ENCODE measurements at places on chromosomes 4 and X. TPM values are rescaled to one million over a fixed set of nuclear protein-coding genes. Genes with fewer than 3 reads are reported as not detected.

DNA sequence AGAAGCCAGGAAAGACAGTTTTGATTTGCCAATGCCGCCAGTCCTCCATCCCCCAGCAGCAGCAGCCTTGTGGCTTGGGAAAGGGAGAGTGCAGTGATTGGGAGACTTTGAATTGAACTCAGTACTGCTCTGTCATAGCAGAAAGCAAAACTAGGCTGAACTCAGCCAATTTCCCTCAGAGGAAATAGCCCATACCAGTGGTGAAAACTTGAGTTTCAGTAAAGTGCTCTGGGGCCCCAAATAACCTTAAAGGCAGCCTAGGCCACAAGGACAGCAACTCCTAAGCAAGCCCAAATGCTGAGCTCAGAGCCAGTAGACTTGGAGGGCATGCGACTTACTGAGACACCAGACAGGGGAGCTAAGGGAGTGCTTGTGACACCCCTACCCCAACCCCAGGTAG, 2.0 kb upstream of the PROM1 start:
- no peaks in the 10 kb centered on the region for H3K36me3 ChIP-seq
- H3K4me1 ChIP-seq: peaks cover 20% of the 10 kb centered on the region
- no peak overlapping the region for H3K4me3 ChIP-seq

DNA sequence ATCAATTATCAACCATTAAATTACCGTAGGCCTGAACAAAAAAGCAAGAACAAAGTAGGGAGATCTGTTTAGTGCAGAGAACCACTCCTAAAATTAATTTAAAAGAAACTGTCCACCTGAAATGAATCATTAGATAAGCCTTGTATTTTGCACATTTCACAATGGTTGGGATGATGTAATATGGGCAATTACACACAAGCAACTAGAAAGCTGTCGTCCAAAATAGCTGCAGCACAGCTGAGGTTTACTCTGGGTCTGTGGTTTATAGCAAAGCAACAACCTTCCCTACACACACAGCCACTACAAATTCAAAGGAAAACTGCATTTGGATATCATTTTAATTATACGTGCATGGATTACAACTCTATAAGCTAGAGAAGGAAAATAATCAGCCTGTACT, 28.5 kb downstream of the PCDH19 start:
- no peak overlapping the region for H3K4me3 ChIP-seq
- H3K27ac ChIP-seq: no peak overlapping the region

DNA sequence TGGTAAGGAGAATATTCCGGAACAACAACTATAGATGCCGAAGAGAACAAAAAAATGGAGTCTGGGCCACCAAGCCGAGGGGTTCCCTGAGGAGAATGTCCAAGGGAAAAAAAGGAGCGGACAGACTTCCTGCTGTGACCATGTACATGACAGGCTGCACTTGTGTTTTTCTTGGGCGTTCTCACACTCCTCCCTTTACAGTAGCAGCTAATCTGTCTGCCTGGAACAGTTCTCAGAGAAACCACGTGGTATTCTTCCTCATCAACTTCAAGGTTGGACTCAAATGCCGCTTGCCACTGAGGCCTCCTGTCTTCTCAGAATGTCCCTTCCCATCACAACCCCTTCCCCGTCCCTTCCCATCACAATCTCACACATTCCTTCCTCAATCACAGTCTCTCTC, 30.8 kb upstream of the MTNR1A start:
- DNase-seq: no peak
- peaks cover 29% of the 10 kb centered on the region for H3K36me3 ChIP-seq
- H3K4me1 ChIP-seq: peaks cover 17% of the 10 kb centered on the region
- H3K27ac ChIP-seq: peak overlapping the region; percentile 63
- no peaks in the 10 kb centered on the region for H3K27me3 ChIP-seq

GRCh38 chr4:168803732-168804131, 206.3 kb downstream of the CBR4 start:
- peaks cover 20% of the 10 kb centered on the region for H3K4me1 ChIP-seq
- no peak overlapping the region for H3K4me3 ChIP-seq
- no peaks in the 10 kb centered on the region for H3K27me3 ChIP-seq
- no peak for DNase-seq
- H3K27ac ChIP-seq: peak overlapping the region; percentile 9

GRCh38 chrX:6851140-6851539, 296.4 kb upstream of the STS start:
- H3K4me3 ChIP-seq: no peak overlapping the region
- H3K36me3 ChIP-seq: peaks cover 5% of the 10 kb centered on the region
- DNase-seq: no peak
- H3K27me3 ChIP-seq: no peaks in the 10 kb centered on the region

ABCE1 gene
- total RNA-seq: 88.6 TPM

NPY1R gene
- 0.49 TPM for total RNA-seq

SUPT20HL2 gene
- not detected for total RNA-seq

KLHL4 gene
- 2.7 TPM for total RNA-seq

ADGRG4 gene
- total RNA-seq: not detected

IQCM gene
- not detected for total RNA-seq

RASGEF1B gene
- 1.9 TPM for total RNA-seq

WAS gene
- 0.64 TPM for total RNA-seq
